ENCODE measurements at places on chromosomes 5 and 9. TPM values are rescaled to one million over a fixed set of nuclear protein-coding genes. Genes with fewer than 3 reads are reported as not detected.

DNA sequence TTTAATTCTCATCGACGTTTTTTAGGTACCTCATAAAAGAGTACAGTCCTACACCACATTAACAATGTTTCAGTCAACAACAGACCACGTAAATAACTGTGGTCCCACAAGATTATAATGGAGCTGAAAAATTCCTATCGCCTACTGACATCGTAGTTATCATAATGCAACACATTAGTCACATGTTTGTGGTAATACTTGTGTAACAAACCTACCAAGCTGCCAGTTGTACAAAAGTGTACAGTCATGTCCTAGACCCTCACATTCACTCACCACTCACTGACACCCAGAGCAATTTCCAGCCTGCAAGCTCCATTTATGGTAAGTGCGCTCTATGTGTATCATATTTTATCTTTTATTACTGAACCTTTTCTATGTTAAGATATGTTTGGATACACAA lies 16.8 kb downstream of the GNAQ start:
- H3K27ac ChIP-seq: no peak overlapping the region
- no peaks in the 10 kb centered on the region for H3K36me3 ChIP-seq
- H3K27me3 ChIP-seq: no peaks in the 10 kb centered on the region
- no peak for DNase-seq
- peaks cover 48% of the 10 kb centered on the region for H3K4me1 ChIP-seq
- H3K4me3 ChIP-seq: no peak overlapping the region

DNA sequence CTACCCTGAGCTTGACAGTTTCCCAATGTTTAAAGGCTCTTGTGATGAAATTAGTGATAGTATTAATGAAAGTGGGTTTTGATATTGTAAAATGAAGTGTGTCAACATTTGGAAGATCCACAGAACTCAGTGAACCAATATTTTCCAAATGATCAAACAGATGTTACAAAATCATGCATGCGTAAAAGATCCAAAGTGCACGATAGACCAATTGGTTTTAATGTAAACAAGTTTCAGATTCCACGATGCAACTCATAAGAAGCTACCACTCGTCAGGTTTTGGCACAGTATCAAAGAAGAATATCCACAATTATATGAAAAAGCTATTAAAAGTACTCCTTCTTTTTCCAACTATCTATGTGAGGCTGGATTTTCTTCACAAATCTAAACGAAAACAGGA lies 82.3 kb downstream of the SLC38A9 start:
- no peaks in the 10 kb centered on the region for H3K36me3 ChIP-seq
- no peak overlapping the region for H3K4me3 ChIP-seq
- H3K27me3 ChIP-seq: no peaks in the 10 kb centered on the region
- no peak overlapping the region for H3K27ac ChIP-seq

DNA sequence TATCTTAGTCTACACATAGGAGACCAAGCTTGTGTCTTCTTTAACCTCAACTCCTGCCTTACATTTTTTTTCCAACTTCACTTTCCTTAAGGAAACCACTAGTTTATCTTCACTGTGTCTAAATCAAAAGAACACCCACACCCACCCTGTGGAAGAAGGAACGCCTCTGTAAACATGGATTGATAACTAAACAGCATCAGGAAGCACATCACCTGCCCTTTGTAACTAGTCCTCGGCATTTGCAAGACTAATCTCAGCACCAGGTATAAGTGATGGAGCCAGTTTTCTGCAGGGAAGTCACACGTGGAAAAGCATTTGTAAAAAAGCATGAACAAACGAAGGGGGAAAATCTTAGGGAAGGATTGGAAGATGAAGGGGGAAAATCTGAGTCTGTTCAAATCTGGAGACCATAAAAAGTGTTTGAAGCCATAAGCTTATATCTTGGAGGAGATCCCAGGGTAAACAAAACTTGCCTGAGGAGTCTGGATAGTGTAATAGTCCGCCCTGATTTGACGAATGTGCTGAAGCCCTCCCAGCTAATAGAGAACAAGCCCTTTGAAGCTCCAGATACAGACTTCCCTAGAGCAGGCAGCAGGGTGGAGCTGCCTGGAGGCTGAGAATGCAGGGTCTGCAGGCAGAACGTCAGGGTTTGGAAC lies 117.3 kb upstream of the LHFPL2 start:
- no peaks in the 10 kb centered on the region for H3K36me3 ChIP-seq
- H3K4me3 ChIP-seq: no peak overlapping the region
- no peak for DNase-seq
- H3K27me3 ChIP-seq: peaks cover 6% of the 10 kb centered on the region
- H3K4me1 ChIP-seq: peaks cover under 1% of the 10 kb centered on the region

DNA sequence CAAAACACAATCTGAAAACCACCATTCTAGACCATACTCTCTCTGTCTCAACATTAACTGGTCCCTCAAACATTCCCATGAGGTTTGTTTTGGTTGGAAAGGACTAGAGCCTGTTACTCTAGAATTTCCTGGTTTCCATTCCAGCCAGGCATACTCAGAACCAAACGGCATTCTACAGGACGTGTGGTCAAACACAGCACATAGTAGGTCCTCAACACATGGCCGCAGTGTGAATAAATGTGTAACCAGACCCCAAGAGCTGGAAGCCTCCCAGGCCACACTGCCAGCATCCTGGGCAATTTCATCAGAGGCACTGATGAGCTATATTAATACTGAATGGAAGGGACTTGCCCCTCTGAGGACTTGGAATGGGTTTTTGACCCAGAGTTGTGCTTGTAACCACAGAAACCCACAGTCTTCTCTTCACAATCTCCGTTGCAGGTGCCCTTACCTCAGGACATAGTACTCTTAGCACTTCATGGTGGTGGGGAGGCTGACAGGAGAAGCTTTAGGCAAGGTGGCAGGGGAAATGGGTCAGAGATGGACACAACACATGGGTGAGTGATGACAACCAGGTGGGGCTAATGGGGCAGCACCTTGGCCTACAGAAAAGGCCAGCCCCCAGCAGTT lies 66.0 kb downstream of the ZNF366 start:
- peaks cover 6% of the 10 kb centered on the region for H3K27me3 ChIP-seq
- no peaks in the 10 kb centered on the region for H3K4me1 ChIP-seq
- no peak overlapping the region for H3K27ac ChIP-seq
- no peaks in the 10 kb centered on the region for H3K36me3 ChIP-seq
- no peak for DNase-seq

DNA sequence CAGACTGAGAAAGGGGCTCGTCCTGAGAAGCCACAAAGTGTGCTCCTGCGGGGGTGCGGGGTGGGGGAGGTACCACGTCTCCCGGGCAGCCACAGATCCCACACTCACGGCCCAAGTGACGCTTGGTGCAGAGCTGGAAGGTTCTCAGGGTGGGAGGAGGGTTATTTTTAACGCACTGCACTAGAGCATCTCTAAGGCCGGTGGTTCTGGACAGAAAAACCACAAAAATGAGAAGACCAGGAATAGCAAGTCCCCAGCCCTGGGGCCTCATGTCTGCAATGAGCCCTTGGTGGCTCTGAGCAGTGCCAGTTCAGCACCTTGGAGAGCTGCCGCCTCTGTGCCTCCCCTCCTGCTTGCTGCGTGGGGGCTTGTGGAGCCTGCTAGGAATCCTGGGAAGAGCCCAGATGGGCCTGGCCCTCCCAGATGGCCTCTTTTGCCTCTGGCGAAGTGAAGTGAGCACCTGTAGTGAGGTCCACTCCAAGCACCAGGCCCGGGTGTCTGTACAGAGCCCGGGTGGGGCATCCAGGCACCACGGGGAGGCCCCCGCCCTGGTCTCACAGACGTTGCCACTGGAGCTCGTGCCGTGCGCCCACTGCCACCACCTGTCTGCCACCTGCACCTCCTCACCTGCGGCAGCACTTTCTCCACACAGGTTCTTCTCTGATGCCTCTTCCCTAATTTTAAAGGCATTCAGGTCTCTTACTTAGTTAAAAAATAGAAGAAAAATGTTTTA lies 48.9 kb upstream of the CACNA1B start:
- no peak overlapping the region for H3K4me3 ChIP-seq
- H3K4me1 ChIP-seq: no peaks in the 10 kb centered on the region
- peaks cover 9% of the 10 kb centered on the region for H3K36me3 ChIP-seq
- H3K27me3 ChIP-seq: no peaks in the 10 kb centered on the region

- peak overlapping the region; percentile 83 for H3K27ac ChIP-seq
- peaks cover 35% of the 10 kb centered on the region for H3K4me1 ChIP-seq
- H3K36me3 ChIP-seq: peaks cover 4% of the 10 kb centered on the region
- H3K27me3 ChIP-seq: no peaks in the 10 kb centered on the region
Observed at GRCh38 chr9:470552-471194, 256.0 kb downstream of the DOCK8 start.

DNA sequence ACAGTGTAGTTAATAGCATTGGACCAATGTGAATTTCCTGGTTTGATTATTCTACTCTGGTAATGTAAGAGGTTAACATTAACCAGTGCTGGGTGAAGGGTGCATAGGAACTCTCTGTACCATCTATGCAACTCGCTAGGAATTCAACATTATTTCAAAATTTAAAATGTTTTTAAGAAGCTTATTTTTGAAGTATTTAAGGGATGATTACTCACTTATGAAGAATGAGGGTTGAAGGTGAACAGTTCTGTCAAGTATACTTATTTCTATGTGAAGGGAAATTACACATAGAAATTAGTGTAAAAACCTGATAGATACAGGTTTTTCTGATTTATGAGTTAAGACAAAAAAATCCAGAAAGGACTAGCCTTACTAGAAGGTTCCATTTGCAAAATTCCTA lies 165.8 kb downstream of the INSYN2B start:
- peaks cover 42% of the 10 kb centered on the region for H3K36me3 ChIP-seq
- no peak overlapping the region for H3K27ac ChIP-seq
- no peak for DNase-seq
- no peak overlapping the region for H3K4me3 ChIP-seq
- H3K27me3 ChIP-seq: no peaks in the 10 kb centered on the region
- H3K4me1 ChIP-seq: peaks cover 6% of the 10 kb centered on the region

GRCh38 chr9:30775236-30775635 lies 1609.2 kb upstream of the ACO1 start:
- H3K36me3 ChIP-seq: no peaks in the 10 kb centered on the region
- DNase-seq: no peak
- H3K27me3 ChIP-seq: no peaks in the 10 kb centered on the region
- H3K27ac ChIP-seq: no peak overlapping the region

DNA sequence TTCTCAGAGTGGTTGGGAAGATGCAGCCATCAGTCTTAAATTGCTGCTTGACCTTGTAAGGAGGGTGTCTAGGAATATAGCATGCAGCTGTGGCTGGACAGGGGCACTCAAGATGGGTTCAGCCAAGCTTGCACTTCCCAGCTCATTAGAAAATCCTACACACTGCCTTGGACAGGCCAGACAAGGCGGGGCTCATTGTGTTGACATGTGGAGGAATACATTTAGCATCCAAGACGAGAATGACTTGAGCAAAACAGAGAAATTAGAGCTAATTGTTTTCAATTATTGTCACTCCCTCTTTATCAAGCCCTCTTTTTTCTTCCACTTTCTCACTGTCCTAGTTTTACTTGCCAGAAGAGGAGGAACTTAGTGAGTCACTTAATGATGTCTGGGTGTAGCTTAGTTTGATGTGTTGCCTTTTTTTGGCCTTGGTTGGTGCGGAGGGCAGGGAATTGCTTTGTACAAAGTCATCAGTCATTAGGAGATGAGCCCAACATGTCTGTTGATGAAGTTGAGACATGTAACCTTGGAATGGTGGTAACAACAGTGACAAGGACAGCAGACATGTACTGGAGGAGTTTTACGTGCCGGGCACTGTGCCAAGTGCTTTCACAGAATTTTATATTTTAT lies 1219.3 kb upstream of the WWC1 start:
- H3K27ac ChIP-seq: no peak overlapping the region
- no peak overlapping the region for H3K4me3 ChIP-seq
- H3K27me3 ChIP-seq: no peaks in the 10 kb centered on the region
- H3K36me3 ChIP-seq: no peaks in the 10 kb centered on the region
- no peak for DNase-seq

- H3K4me3 ChIP-seq: no peak overlapping the region
- no peaks in the 10 kb centered on the region for H3K27me3 ChIP-seq
- H3K4me1 ChIP-seq: no peaks in the 10 kb centered on the region
- H3K36me3 ChIP-seq: peaks cover 2% of the 10 kb centered on the region
Observed at GRCh38 chr5:20041326-20042274, 53.6 kb upstream of the CDH18 start.

DNA sequence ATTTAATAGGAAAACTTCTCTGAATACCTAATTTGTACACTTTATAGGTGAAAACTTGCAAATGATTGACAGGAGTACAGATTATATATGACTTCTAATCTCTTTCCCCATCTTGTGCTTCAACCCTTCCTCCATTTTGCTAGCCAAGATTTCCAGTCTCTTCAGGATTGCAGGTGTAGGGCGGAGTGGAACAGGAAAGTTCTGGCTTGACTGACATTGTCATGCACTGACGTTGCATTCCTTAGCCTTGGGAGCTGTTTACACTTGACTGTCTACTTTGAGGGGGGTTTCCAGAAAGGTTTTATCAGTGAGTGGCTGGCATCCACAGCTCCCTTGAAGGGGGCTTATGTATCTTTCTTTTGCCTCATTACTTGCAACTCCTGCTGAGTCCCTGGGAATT lies 34.1 kb upstream of the GRIA1 start:
- H3K27me3 ChIP-seq: no peaks in the 10 kb centered on the region
- no peaks in the 10 kb centered on the region for H3K4me1 ChIP-seq
- no peaks in the 10 kb centered on the region for H3K36me3 ChIP-seq
- DNase-seq: no peak
- H3K4me3 ChIP-seq: no peak overlapping the region

DNA sequence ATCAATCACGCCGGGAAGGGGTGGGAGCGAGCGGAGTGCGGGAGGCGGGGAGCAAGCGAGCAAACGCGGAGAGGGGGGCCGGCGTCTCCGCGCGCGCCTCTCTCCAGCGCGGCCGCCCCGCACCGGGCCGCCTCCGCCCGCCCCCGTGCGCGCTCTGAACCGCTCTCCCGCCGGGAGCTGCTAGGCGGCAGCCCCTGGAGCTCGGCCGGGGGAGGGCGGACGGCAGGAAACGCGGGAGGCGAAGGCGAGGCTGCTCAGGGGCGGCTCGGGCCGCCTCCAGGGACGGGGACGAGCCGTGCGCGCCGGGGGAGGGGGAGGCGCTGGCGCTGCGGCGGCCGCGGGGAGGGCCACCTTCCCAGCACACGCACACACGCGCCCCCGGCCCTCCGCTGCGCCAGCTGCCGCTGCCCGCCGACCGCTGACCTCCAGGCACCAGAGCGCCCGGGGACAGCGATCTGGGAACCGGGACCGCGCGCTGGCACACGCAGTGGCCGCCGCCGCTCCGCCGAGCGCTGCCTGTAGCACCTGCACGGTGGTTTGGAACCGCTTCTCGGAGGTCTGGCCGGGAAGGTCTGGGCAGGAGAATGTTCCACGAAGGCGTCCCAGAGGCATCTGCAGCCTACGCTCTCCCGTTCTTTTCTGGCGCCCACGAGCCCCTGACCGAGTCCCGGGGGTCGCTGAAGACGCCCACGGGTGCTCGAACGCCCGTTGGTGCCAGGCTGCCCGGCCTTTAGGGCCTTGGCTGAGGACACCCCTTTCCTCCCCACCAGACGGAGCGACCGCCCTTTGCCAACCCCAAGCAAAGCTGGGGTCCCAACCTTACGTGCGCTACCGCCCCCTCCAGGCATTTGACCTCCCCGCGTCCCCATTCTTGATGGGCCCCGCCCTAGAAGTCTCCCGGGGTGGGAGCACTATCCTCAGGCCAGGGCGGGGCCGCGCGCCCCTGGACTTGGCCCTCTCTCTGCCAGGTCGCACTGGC lies at the start of gene GABBR2:
GABBR2 (minus strand) TSS at position 3 of the 979 bp plus-strand sequence. CDS start 198 bp downstream, outside the sequence.
- H3K4me1 ChIP-seq: no peaks in the 10 kb centered on the region
- H3K36me3 ChIP-seq: no peaks in the 10 kb centered on the region

The LHX6 gene
- 0.29 TPM for total RNA-seq

The SH3TC2 gene
- not detected for total RNA-seq

The TBCA gene
- 175 TPM for total RNA-seq

The TICAM2 gene
- 2.1 TPM for total RNA-seq

The POU5F2 gene
- total RNA-seq: 0.93 TPM

The IFNK gene
- not detected for total RNA-seq

Data from activated T-cell treated with anti-CD3 and anti-CD28 coated beads, Interleukin-2, amount 50 U/mL, for 72 hours (primary cell).